ENCODE measurements at places on chromosomes 6 and 20.
A peak's percentile ranks its signal among the peaks of the same experiment; 100 is the strongest.

GRCh38 chr20:9838378-9839295, at the start of gene PAK5:
Gene PAK5 (minus strand): TSS chr20:9839076. CDS start chr20:9644328, 194,748 bp downstream.
- peak; percentile 84 for DNase-seq

DNA sequence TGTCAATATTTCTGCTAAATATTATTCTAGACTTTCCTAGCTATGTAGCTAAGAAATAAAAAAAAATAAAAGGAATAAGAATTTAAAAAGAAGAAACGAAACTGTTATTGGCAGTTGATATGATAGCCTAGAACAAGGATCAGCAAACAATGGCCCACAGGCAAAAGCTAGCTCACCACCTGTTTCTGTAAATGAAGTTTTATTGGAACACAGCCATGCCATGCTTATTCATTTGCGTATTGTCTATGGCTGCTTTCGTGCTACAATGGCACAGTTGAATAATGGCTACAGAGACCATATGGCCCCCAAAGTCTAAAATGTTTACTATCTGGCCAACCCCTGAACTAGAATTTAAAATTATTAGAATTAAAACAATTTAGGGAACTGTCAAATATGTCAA, 952.6 kb upstream of the MAP3K7 start:
- DNase-seq, result no peak

- no peak for DNase-seq
These were observed 107.3 kb downstream of the SLX4IP start for GRCh38 chr20:10542442-10542841.

DNA sequence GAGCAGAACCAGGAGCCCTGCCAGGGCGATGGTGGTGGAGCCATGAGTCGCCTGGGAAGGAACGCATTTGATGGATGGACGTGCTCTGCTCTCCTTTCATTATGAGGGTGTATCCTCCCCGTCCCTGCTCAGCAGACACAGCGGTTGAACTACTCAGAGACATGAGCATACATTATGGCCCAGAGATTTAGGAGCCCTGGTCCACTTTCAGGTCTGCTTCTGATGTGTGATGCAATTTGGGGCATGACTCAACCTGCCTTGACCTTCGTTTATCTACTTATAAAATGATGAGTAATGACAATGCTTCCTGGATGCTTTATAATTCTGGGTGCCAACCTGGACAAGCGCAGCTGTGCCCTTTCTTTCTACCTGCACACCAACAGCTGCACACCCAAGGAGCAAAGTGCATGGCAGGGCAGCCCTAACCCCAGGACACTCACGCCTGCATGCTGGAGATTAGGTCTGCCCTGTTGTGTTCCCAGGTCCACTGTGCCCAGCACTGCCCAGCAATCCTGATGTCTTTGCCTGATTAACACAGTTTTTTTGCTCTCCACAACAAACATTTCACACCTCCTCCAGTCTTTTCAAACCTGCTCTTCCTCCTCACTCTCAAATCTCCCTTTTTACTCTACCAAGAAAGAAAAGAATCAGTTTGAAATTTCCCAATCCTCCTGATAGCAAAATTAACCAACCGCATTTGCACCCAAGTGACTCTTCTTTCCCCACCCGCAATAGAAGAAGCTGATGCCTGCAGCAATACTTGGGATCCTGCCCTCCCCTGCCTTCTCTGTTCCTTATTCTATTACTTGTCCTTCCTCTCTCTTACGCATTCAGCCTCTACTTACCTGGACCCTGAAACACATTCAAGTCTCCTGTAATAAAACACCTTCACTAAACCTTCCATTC, 81.2 kb downstream of the EZR start:
- DNase-seq, result no peak

GRCh38 chr6:97312241-97312640, 29.2 kb upstream of the MMS22L start:
- DNase-seq, result no peak

GRCh38 chr6:129141499-129141898, 258.6 kb downstream of the LAMA2 start:
- no peak for DNase-seq
